Activated CD8-positive, alpha-beta memory T cell treated with anti-CD3 and anti-CD28 coated beads, Interleukin-2, amount 10 ng/mL, durations not matched to agents 7 days and 5 days (primary cell): ENCODE measurements at places on chromosomes 6 and 20. TPM values are rescaled to one million over a fixed set of nuclear protein-coding genes. Genes with fewer than 3 reads are reported as not detected.

The WDR27 gene
- 31.2 TPM for total RNA-seq

The FLRT3 gene
- total RNA-seq, result not detected

The OLIG3 gene
- total RNA-seq, result 0.18 TPM

The SMOC2 gene
- not detected for total RNA-seq

The SRMS gene
- not detected for total RNA-seq

The LAMA4 gene
- not detected for total RNA-seq

The PRPH2 gene
- total RNA-seq, result not detected

The KCNQ2 gene
- not detected for total RNA-seq

The AKIRIN2 gene
- total RNA-seq, result 64.4 TPM

The OSER1 gene
- 22.9 TPM for total RNA-seq

The GHRH gene
- total RNA-seq, result not detected

The OR12D2 gene
- total RNA-seq, result not detected

The GNAS gene
- 859 TPM for total RNA-seq

The DEFB129 gene
- not detected for total RNA-seq

The GSTA1 gene
- total RNA-seq, result not detected

The CPNE5 gene
- 0.79 TPM for total RNA-seq

The HMGN4 gene
- 75.6 TPM for total RNA-seq

The ZBTB46 gene
- 0.15 TPM for total RNA-seq

The LY6G6C gene
- not detected for total RNA-seq

The ITCH gene
- total RNA-seq, result 57.9 TPM

The KDM1B gene
- total RNA-seq, result 10.4 TPM

The PTCRA gene
- not detected for total RNA-seq

The ADGRF4 gene
- total RNA-seq, result not detected

The CST5 gene
- total RNA-seq, result not detected

The HLA-DOB gene
- 3.9 TPM for total RNA-seq
